HT1080 (cell line): ENCODE measurements at places on chromosomes 5 and 9. TPM values are rescaled to one million over a fixed set of nuclear protein-coding genes. Genes with fewer than 3 reads are reported as not detected.

IFNB1 gene
- not detected in 2 replicates for total RNA-seq

SMU1 gene
- 29.6 and 36.3 TPM in 2 replicates for total RNA-seq

PHF24 gene
- total RNA-seq, result not detected in 2 replicates

GRCh38 chr9:123960366-123960765 lies 30.4 kb upstream of the DENND1A start:
- no peak for DNase-seq

GRCh38 chr9:130192382-130192999 lies 20.3 kb downstream of the NCS1 start:
- no peak for DNase-seq

DNA sequence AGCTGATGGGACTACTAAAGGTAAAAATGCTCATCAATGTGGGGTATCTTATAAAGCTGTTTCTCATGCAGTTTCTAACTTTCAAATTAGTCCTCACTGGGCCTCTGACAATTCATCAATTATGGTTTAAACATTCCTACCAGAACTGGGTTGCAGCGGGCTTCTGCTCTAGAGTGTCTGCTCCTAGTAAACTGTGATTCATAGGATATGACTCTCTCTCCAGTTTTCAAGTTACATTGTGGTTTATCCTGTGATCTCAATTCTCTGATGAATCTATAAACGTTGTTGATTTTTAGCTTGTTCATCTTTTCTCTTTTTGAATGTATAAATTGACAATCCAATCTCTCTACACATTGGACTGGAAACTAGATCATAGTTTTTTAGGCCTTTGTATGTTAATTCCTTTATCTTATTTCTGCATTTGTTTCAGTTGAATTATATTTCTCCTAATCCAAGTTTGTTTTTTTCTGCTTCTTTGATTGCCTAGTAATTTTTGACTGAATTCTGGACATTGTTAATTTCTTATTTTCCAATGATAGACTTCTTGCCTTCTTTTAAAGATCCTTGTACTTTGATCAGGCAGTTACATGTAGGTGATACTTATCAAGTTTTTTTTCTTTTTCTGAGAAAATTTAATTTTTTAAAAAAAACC lies 822.6 kb downstream of the TLE1 start:
- DNase-seq, result peak; percentile 65

SLC25A48 gene
- 1.4 TPM in 1 of 2 replicates, not detected in the other for total RNA-seq

- DNase-seq, result no peak
These were observed 58.0 kb downstream of the RCL1 start for GRCh38 chr9:4850603-4851310.

SH3PXD2B gene
- total RNA-seq, result 5.3 and 6.4 TPM in 2 replicates

PPP3R2 gene
- total RNA-seq, result not detected in 2 replicates

GRCh38 chr9:18888290-18888689 lies 144.7 kb downstream of the SAXO1 start:
- no peak for DNase-seq

- DNase-seq, result no peak
These were observed 119.3 kb downstream of the LMNB1 start for GRCh38 chr5:126896170-126896702.

- DNase-seq, result no peak
These were observed 14.0 kb downstream of the NFX1 start for GRCh38 chr9:33304362-33304761.

GRCh38 chr9:75228893-75229292 lies 140.6 kb downstream of the OSTF1 start:
- DNase-seq, result no peak
